ENCODE measurements at places on chromosomes 11 and 22.

DNA sequence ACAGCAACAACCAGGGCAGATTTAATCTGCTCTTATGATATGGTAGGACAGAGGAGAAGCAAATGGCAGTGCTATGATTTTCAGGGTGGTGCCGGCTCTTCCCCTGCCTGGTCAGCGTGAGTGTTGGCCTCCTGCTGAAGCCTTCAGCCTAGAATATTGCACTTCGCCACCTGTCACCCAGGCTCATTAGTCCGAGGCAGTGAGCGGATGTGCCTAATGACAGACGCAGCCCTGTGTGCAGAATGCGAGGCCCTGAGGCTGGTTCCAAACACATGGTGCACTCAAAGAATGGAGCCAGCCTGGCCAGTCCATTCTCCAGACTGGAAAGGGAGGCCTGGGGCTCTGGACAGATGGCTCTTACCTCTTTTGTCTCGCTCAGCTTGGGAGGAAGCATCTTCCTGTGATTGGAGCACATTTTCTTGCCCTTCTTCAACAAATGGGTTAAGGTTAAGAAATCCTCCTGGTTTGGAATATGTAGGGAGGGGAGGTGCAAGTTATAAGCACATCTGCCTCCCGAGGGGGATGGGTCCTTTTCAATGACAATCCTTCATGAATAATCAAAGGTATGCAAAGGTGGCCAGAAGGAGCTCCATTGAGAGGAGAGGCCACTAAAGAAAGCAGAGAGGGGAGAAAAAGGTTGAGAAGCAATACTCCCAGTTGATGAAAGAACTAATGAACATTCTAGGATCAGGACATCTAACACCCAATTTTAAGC, 39.7 kb upstream of the GALNT18 start:
- DNase-seq: no peak

DNA sequence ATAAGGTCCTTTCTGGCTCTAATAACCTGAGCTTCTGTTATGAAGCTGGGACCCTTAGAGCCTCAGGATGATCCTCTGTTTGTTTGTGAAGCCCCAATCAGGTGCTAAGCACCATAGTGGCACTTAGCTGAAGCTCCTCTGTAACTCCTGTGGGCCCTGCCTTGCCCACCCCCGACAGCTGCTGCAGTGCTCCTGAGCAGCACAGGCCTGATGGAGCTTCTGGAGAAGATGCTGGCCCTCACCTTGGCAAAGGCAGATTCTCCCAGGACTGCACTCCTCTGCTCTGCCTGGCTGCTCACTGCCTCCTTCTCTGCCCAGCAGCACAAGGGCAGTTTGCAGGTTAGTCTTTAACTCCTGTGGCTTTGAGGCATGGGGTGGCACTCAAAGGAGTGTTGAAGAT, 19.0 kb upstream of the CCDC134 start:
- DNase-seq: no peak

DNA sequence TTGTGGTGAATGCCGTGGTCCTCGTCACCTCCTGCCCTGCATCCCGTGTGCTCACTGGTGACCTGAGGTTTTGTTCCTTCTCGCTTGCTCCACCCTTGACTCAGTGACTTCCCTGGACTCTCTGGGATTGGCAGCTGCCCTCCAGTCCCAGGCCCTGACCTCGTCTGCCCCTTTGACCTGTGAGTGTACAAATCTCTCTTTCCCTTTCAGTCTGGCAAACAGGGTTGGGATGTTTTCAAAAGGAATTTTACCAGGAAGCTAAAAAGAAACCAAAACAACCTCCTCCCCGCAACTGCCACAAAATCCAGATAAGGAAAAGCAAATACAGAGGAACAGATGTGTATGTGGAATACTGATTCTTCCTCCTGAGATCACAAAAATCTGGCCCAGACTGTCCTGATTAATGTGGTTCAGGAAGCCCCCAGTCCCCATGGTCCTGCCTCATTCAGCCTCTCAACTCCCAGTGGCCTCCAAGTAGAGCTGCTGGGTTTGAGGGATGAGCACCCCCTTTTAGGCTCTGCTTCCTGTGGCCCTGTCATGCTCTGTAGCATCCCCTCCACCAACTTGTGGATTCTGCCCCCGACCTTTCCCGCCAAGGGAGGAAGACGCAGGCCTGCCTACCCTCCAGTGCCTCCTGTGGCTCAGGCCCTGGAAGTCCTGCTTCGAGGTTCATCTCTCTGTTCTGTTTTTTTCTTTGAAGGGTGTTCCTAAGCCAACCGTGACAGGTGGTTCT, 15.2 kb downstream of the ROBO4 start:
- DNase-seq: no peak

DNA sequence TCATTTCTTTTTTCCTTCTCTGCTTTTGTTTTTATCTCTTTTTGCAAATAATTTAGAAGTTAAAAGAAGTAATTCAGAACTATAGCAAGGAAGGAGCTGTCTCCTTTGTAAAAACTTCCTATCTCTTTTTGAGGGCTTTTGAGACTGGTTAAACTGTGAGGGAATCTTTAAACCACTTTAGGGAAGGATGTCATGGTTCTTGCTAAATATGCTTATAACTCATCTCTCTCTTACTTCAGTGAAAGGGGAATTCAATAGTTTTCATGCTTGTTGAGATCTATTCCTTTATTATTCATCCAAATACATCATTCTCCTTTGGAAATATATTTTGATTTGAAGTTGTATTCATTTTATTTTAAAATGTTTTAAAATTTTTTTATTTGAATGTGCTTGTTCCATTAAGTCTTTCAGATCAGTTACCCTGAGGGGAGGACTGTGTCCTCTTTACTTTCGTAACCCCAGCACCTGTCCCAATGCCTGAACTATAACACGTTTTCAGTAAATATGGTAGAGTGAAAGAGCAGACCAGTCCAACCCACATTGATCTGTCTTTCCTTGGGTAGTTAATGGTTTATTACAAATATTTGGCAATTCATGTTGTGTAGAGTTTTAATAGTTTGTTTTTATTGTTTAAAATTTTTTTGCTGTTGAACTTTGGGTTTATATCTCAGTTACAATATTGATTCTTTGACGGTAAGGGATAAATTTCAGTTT, 27.5 kb downstream of the AMOTL1 start:
- no peak for DNase-seq

- peak; percentile 35 for DNase-seq
Measured at GRCh38 chr22:24156141-24156912, 25.0 kb upstream of the SUSD2 start.

GRCh38 chr11:28049338-28050216, 58.4 kb downstream of the KIF18A start:
- DNase-seq: peak; percentile 2

- DNase-seq: no peak
Measured at GRCh38 chr11:28659716-28660348, 551.6 kb downstream of the METTL15 start.

GRCh38 chr11:110053848-110054414, 39.3 kb upstream of the ZC3H12C start:
- no peak for DNase-seq

- no peak for DNase-seq
Measured at GRCh38 chr11:46896719-46897406, 21.5 kb downstream of the LRP4 start.

DNA sequence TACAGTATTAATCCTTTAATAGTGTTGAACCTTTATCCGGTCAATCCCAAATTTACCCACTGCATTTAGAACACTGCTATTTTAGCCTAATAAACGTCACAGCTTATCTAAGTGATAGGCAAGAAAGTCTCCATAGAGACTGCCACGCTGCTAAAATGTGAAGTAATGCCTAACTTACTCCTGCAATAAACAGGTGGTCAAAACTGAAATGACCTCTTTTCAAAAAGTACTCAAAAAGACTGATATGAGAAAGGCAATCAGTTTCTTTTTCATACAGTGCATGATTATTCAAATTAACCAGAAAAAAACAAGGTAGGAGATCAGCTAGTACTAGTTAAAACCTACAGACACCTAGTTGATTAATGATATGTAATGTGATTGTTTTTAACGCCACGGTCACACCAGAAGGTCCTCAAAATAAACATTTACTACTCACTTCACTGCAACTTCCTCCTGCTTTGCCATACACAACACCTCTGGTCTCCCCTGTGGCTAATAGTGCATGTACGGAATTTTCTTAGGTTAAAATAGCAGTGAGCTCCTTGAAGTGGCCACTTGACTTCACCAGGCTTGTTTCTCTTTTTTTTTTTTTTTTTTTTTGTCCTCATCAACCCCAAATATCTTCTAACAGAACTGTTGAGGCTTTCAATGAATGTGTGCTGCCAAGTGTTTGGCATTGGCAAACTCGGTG, 8.8 kb downstream of the ATP5MG start:
- no peak for DNase-seq

- DNase-seq: peak; percentile 26
Measured at GRCh38 chr22:30602049-30602448, 4.9 kb upstream of the TCN2 start.

GRCh38 chr11:113378692-113379091, 8.9 kb upstream of the ANKK1 start:
- no peak for DNase-seq

DNA sequence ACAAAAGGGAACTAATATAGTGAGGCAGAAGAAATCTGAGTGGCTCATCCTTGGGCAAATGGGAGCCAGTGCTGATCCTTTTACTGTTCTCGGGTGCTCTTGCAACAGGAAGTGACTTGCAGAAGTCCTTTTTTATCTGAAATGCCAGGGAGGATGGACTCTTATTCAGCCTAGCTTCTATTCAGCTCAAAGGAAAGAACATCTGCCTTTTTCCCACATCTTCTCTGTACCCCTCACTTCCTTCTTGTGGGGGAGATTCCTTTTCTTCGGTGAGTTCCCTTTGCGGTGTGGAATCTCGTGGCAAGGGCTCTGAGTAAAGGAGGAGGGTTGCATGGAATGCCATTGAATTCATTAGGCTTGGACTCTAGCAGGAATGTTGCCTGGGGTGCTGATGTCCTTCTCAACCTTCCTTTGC, 76.2 kb downstream of the ZBTB16 start:
- DNase-seq: no peak

DNA sequence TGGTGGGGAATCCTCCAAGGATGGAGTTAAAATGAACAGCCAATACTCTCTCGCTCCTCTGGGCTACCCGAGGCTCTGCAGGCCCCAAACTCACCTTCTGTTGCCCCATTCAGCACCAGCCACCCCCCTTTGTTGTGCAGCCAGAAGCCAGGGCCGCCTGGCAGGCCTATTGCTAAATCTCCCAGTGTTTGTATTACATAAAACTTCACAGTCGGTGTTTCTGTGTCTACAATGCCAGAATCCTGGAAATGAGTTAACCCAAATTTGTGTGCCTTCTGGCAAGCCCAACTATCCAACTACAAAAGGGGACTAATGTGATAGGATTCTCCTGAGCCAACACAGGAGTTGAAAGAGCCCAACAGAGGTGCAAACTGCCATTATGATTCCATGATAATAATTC, 9.3 kb downstream of the KCNJ5 start:
- no peak for DNase-seq

DNA sequence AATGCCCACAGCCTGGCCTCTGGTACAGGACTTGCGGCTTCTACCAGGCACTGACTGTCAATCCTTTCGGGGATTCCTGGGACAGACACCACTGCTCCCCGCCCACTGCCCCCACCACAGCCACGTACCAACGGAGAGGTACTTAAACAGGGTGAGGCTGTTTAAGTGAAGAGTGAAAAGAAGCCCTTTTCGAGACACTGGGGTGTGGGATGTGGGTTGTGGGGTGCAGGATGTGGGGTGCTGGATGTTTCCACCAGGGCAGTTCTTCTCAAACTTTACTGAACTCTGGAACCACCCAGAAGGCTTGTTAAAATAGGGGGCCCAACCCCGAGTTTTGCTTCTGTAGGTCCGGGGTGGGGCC, 34.2 kb upstream of the PRR5 start:
- DNase-seq: no peak

DNA sequence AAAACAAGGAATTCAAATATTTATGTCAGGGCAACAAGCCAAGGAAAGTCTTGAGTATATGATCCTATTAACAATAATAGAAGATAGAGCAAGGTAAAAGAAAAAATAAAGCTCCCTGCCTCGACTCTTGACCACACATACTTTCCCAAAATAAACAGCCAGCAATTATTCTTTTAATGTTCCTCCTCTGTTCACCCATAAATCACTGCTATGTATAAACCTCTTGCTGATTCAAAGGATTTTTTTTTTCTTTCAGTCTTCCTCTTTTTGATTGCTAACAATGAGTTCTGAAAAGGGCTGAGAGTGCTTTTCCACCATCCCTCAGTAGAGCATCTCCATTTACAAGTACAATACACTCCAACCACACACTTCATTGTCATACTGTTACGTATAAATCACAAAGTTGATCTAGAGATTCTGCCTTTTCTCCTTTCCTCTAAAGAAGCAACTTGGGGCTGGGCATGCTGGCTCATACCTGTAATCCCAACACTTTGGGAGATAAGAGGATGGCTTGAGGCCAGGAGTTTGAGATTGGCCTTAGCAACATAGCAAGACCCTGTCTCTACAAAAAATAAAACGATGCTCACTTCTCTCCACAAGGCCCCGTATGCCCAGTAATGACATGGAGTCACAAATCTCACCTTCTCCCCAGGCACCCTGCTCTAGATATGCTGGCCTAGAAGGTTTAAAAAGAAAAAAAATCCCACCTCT, 24.0 kb downstream of the RAB30 start:
- peak; percentile 8 for DNase-seq

- no peak for DNase-seq
Measured at GRCh38 chr22:44677353-44677840, 24.6 kb upstream of the PRR5 start.

DNA sequence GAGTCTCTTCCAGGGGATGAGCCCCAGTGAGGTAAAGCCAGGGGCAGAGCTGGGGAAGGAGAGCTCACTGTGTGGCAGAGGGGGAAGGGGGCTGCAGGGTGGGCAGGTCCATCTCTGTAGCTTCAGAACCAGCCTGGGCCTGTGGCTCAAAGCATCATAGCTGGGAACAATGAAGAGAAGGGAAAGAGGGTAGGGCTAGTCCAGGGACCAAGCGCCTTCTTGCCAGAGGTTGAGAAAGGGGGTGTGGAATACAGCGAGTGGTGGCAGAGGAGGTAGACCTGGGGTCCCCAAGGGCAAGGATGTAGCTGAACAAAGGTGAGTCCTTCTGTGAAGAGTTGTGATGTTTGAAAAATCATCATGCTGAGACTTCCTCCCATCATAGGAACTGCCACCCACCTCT, 1.2 kb upstream of the PLA2G3 start:
- no peak for DNase-seq

DNA sequence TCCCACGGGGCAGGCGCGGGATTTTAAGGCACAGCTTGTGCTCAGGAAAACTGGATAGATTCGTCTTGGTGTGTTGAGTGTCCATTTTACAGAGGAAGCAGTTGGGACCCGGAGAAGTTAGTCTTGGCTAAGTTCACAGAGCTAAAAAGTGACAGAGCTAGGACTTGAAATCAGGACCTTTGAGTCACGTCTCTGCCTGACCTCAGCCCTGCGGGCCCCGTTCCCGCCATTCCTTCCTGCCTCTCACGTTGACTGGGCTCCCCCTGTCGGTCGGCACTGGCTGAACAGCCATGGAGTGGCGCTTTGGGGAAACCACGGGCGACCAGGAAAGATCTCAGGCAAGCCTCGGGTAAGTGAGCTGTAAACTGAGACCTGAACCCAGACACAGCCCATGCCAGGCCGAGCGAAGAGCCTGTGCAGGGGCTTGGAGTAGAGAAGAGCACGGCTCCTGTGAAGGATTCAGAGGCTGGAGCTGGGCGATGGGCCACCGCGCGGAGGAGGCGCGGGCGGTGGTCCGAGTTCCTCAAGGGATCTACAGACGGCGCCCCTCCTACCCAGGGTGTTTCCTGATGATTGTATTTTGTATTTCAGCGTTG, 54.1 kb downstream of the WNT11 start:
- peak; percentile 72 for DNase-seq
